ENCODE measurements at places on chromosomes 7 and 10.

DNA sequence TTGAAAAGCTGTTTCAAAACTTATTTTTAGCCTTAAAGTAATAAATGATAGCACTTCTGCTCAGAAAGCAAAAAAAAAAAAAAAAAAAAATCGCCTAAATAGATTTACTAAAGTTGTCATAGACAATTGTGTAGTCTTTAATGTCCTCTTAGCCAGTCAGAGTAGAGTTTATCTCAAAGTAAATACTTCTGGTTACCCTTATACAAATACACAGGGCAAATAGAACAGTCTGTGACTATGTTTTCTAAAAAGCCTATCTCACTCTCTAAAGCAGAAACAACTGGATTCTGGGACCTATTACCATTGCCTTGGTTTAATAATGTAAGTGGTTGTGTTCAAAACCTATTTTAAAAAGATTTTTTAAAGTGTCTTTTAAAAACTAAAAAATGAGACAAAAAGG is 156.2 kb upstream of the THSD7A start:
- H3K4me3 ChIP-seq, result no peak overlapping the region
- H3K27me3 ChIP-seq, result no peaks in the 10 kb centered on the region
- H3K4me1 ChIP-seq, result no peaks in the 10 kb centered on the region
- H3K27ac ChIP-seq, result no peak overlapping the region

DNA sequence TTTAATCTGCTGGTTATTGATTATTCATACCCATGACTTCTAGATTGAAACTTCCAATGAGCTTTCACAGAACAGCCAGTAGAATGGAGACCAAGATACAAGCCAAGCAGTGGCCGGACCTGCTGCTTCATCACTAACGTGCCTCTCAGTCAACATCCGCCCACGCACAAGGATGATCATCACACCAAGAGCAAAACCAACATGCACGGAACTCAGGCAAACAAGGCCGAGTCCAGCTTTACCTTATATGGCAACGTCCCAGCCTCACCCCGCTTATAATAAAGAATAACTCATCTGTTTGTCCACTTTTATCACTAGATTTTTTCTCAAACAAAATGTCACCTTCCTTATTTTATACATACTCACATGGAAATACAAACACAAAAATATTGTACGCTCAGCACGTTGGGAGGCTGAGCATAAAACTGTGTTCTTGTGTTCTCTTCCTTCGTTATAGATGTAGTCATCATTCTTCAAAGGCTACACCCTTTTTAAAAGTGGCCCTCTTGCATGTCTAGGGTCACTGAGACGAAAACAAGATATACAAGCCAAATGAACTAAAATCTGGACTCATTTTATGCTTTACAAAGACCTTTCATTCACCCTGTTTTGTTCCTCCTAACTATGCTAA is 122.7 kb downstream of the SFMBT2 start:
- no peak for DNase-seq
- no peaks in the 10 kb centered on the region for H3K4me1 ChIP-seq

- H3K4me1 ChIP-seq, result no peaks in the 10 kb centered on the region
- H3K36me3 ChIP-seq, result no peaks in the 10 kb centered on the region
- H3K27ac ChIP-seq, result no peak overlapping the region
- no peak for DNase-seq
- no peak overlapping the region for H3K4me3 ChIP-seq
- H3K27me3 ChIP-seq, result no peaks in the 10 kb centered on the region
These were observed 36.1 kb upstream of the MDFIC start for GRCh38 chr7:114885836-114886235.

GRCh38 chr7:159126311-159127260 is 18.1 kb downstream of the VIPR2 start:
- peaks cover 2% of the 10 kb centered on the region for H3K4me1 ChIP-seq
- no peaks in the 10 kb centered on the region for H3K27me3 ChIP-seq
- DNase-seq, result no peak
- H3K36me3 ChIP-seq, result no peaks in the 10 kb centered on the region
- H3K27ac ChIP-seq, result no peak overlapping the region

- H3K4me1 ChIP-seq, result peaks cover 11% of the 10 kb centered on the region
- no peak overlapping the region for H3K27ac ChIP-seq
These were observed 1.2 kb downstream of the PALD1 start for GRCh38 chr10:70479626-70480238.

All from mesendoderm (in vitro differentiated cells).